ENCODE measurements at places on chromosomes 12 and 14.

DNA sequence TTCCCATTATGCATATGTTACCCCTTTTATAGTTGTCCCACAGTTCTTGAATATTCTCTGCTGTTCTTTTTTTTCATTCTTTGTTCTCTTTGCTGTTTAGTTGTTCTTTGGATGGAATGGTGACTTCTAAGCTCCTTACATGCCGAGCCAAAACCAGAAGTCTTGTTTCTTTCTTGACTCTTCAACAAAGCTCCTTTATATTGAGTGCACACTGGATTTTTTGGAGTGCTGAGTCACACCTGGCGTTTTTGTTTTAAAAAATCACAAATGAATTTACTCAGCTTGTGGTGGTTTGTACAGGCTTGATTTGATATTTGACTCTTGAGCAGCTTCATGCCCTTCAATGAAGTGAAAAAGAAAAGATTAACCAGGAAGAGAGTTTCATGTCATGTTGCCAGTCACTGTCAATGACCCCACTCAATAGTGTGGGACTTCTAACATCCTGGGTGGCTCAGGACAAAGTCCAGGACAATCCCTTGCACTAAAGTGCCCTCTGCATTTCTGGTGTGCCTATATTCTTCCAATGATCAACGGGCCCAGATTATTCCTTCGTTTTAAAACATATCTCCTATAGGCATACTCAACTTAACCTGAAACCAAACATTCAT lies 112.4 kb upstream of the SLC38A4 start:
- no peak for DNase-seq

DNA sequence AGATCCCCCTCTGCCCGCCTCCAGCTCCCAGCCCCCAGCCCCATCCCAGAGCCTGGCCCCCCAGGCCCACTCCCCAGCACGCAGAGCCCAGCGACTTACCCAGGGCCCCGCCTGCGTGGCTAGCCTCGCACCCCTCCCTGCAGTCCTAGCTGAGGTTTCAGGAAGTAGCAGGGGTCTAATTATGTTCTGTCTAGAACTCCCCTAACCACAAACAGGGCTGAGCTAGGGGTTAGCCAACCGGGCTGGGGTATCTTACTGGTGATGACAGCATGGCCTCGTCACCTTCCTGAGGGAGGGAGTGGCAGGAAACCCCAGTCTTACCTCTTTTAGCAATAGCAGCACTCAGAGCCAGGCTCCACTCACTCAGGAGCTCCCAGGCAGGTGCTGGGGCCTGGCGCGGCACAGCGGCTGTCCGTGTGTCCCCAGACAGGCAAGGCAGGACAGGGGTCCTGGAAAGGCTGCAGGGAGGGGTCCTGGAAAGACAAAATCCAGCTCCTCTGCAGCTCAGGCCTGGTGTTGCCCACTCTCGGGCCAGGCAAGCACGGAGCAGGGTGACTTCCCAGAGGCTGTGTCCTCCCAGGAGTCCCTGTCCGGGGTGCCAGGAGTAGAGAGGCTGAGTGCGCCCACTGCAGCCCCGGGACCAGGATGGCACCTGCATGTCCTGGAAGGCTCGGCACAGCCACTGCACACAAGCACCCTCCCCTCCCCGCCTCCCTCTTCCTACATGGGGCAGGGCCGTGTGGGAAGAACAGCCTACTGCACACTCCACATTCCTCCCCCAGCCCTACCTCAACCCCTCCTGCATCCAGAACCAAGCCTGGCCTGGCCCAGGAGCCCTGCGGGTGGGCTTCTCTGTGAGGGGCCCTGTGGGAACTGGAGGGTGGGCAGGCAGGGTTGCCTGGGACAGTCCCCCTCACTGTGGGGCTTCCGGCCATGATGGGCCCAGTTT lies at the start of gene GPR132:
TSS of gene GPR132 (minus strand) at position 151 of the 949 bp plus-strand sequence. CDS start 10,010 bp downstream, outside the sequence.
- DNase-seq: peak; percentile 70

- DNase-seq: no peak
These were observed 68.7 kb upstream of the MED13L start for GRCh38 chr12:116346222-116346621.

DNA sequence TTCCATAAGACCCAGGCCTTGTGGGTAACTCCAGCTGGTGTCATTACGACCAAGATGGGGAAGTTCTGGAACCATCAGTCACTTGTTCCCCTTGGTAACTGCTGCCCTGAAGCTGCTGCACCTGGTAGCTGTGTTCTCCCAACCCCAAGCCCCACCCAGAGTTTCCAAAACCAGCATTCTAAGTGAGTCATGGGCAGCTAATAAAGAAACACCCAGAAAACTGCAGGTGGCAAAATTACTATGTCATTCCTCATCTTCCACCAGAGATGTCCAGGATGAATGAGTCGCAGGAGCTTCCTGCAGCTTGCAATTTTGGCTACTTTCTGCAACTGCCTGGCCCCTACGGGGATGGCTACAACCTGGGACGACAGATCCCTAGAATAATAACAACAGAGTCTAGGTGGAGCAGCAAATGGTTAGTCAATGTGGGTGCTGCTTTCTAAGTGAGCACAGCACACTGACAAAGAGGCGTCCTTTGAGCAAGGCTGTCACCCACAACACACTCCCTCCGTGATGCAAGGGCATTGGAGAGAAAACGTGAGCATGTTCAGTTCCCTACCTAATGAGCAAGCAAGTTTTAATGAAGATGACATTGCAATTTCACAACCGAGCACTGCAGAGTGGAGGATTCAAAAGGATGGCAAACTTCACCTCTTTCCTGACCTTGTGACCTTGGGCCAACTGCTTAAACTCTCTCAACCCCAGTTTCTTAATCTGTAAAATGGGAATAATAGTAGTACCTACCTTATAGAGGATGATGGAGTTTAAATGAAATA lies 301.4 kb upstream of the NOS1 start:
- DNase-seq: no peak

DNA sequence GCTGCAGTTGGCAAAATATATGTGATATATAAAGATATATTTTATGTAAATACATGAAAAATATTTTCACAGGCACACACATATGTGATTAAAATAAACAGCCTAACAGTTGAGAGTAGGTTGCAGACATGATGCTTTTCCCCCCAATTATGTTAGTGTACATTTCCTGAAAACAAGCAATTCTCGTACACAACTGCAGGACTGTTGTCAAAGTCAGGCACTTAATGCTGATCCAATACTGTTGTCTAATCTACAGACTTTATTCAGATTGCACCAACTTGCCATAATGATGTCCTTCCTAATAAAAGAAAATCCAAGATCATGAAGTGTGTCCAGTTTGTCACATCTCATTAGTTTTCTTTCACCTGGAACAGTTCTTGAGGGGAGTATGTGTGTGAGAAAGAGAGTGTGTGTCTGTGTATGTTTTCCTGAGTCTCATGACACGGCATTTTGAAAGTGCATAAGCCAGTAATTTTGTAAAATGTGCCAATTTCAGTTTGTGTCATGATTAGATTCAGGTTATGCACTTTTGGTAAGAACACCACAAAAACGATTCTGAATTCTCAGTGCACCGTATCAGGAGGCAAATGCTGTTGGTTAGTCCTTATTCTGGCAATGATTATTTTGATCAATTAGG lies 16.5 kb upstream of the SEL1L start:
- no peak for DNase-seq

GRCh38 chr14:76884853-76885276 lies 58.7 kb downstream of the LRRC74A start:
- no peak for DNase-seq

Measured in stimulated activated CD8-positive, alpha-beta memory T cell treated with anti-CD3 and anti-CD28 coated beads, Interleukin-4, amount 100 ng/mL, for 1 hour (primary cell).